ENCODE measurements at places on chromosomes 11 and 22.

GRCh38 chr11:134261626-134262488 is 8.5 kb downstream of the ACAD8 start:
- DNase-seq: no peak

DNA sequence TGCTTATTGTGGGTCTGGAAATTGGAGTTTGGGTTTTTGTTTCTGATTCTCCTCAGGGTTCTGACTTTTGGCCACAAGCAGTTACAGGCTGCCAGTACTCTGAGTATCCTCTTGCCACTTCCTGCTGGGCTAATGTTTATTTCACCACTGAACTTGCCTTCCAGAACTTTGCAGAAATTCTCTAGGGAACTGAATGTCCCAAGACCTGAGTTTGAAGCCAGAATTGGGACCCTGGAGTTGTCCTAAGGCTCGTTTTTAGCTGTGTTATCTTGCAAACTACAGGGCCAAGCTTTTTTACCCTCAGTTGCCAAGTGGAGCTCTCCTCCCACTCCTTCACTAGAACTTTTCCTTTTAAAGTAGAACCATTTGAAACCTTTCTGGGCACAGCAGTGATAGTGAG is 89.9 kb downstream of the FAT3 start:
- DNase-seq: no peak

- no peak for DNase-seq
Observed at GRCh38 chr11:126438272-126438671, 82.8 kb downstream of the ST3GAL4 start.

- DNase-seq: no peak
Observed at GRCh38 chr11:86208572-86208971, 36.0 kb upstream of the EED start.

- no peak for DNase-seq
Observed at GRCh38 chr22:38454353-38455075, 485 bp downstream of the KCNJ4 start.

- no peak for DNase-seq
Observed at GRCh38 chr11:119590651-119591351, 138.2 kb downstream of the NECTIN1 start.

GRCh38 chr11:15967966-15968365 is 388.4 kb downstream of the SOX6 start:
- DNase-seq: no peak

DNA sequence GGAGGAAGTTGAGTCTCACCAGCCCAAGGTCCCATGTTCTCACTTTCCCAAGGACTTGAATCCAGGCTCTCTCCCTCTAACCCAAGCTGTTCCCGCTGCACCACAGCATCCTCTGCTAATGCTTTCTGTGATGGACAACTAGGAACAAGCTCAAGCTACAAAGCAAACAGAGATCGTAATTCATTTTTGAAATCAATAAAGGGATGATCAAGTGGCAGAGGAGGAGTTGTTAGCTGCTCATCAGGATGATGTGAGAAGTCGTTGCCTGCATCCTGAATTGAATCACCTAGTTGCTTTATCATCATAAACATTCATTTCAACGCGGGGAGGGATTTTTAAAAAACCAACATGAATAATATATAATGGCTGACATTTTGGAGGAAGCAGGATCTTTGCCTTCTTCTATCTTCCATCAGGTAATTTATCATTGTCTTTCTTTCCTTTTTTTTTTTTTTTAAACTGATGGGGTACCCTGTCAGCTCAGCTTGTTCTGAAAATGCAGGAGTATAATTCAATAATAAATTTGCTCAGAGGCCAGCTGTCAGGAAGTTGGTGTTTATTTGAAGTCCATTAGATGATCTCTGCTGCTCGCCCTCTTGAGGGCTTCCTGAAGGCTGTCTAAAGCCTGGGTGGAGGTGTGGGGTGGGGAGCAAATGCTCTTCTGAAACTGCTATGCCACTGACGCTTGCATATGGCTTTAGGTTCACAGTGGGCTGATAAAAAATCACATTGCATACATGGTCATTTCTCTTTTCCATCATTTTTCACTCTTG is 174.4 kb upstream of the NARS2 start:
- no peak for DNase-seq

DNA sequence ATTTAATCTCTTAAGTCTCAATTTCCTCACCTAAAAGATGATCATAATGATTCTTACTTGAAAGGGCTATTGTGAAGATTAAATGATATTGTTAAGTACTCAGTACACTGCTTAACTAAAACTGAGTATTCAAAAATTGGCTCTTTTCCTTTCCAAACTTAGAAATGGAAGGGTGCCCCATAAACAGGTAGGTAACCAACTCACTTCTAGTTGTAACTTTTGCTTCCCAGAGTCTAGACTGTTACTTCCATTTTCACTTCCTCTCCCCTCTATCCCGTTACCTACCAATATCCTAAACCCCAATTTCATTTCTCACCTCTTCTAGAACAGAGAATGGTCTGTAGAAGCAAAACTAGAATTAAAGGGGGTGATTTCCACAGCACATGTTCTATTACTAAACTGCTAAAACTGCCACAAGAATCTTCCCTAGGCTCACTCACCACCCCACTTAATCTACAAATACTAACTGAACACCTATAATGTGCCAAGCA is 50.0 kb downstream of the RRAS2 start:
- DNase-seq: no peak

GRCh38 chr11:110133160-110133559 is 40.0 kb downstream of the ZC3H12C start:
- no peak for DNase-seq

DNA sequence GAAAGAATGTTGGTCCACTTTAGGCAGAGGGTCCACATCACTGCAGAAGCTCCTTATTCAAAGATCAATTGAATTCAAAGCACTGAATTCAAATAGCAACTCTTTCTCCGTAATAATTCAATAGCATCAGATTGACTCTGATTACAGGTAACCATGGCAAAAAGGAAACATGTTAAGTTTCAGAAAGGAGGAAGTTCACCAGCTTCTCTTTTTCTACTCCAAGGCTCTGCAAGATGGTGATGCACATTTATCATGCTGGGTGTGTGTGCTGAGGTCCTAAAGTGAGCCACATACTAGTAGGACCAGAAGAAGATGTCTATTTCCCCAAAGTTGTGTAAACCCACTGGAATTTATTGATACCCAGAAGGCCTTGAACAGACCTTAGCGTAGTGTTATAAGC is 18.0 kb upstream of the DRD2 start:
- DNase-seq: no peak

GRCh38 chr11:117823946-117824420 is 561 bp downstream of the FXYD2 start:
- no peak for DNase-seq

DNA sequence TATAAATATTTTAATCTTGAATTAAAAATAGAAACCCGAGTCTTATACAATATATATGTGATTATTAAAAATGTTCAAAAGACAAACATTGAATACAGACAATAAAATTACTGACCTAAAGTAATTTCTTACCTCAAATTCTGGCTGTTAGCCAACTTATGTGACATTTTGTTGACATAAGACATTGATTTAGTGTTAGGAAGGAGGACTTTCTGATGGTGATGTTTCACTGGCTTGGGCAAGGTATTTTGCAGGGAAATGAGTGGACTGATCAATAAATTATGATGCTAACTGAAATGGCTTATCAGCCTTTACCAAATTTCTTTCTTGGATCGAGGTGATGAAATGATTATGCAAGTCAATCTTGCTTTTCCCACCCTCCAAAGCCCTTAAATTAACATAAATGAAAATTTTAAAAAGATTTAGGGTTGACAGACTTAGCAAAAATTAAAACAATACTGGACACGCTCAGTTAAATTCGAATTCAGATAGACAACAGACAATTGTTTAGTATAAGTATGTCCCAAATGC is 33.2 kb upstream of the FZD4 start:
- DNase-seq: no peak

- no peak for DNase-seq
Observed at GRCh38 chr11:50088231-50088630, 55.6 kb downstream of the OR4C45 start.

- no peak for DNase-seq
Observed at GRCh38 chr11:115929618-115930129, 425.5 kb upstream of the CADM1 start.

DNA sequence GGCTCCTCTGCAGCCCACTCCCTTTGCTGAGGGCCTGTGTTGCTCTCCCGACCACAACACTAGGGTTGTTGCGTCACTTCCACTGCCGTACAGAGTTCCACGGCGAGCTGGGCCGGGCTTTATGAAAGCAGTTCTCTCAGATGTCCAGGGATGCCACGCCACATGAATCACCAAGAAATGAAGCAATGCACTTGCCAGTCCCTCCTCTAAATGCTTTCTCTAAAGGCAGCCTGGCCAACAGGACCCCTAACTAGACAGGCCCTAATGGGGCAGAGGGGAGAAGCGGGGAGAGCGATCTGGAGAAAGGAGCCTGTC is 188.7 kb downstream of the CTTN start:
- no peak for DNase-seq

- no peak for DNase-seq
Observed at GRCh38 chr22:32830473-32830872, 29.0 kb downstream of the TIMP3 start.

GRCh38 chr11:19073454-19074415 is 13.2 kb upstream of the MRGPRX2 start:
- no peak for DNase-seq

GRCh38 chr11:111913997-111914396 is 1.5 kb downstream of the HSPB2 start:
- no peak for DNase-seq

GRCh38 chr22:36417281-36417686 is 29.5 kb upstream of the MYH9 start:
- DNase-seq: peak; percentile 81

DNA sequence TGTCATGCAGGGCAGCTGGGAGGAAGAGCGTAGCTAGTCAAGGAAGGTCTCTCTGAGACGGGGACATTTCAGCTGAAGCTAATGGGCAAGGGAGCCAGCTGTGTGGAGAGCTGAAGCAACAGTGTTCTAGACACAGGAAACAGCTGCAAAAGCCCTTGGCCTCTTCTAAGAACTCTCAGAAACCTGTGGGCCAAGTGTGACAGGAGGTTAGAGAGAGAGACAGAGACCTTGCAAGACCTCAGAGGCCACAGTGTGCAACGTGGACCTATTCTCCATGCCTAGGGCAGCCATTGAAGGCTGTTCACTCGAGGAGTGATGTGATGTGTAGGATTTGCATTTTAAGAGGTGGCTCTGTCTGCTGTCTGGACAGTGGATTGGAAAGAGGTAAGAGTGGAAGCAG is 48.7 kb upstream of the TNRC6B start:
- no peak for DNase-seq

DNA sequence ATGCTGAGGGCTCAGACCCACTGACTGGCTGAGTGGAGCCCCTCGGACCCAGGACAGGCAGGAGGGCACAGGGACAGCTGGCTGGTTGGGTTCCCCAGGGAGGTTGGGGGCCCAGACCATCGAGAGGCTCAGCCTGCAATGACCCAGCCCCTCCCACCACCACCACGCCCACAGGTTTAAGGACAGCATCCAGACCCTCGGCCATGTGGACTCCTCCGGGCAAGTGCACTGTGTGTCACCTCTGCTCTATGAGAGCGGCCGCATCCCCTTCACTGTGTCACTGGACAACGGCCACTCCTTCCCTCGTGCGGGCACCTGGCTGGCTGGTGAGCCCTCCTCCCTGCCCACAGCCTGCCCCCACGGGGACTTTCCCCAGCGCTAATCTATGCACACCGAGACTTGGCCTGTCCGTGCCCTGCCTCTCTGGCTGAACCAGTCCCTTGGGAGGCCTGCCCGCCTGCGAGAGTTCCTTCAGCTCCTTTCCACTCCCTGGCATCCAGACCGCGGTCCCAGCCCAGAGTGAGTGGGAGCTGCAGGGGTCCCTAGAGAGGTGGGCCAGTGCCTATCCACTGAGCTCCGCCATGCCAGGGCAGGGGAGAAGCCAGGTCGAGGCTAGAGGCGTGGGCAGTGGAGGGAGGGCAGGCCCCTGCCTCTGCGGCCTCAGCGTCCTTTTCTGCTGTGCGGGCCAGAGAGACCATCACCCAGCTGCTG is 2.2 kb downstream of the SUSD2 start:
- no peak for DNase-seq

GRCh38 chr11:72681226-72682153 is 7.3 kb upstream of the PDE2A start:
- no peak for DNase-seq

DNA sequence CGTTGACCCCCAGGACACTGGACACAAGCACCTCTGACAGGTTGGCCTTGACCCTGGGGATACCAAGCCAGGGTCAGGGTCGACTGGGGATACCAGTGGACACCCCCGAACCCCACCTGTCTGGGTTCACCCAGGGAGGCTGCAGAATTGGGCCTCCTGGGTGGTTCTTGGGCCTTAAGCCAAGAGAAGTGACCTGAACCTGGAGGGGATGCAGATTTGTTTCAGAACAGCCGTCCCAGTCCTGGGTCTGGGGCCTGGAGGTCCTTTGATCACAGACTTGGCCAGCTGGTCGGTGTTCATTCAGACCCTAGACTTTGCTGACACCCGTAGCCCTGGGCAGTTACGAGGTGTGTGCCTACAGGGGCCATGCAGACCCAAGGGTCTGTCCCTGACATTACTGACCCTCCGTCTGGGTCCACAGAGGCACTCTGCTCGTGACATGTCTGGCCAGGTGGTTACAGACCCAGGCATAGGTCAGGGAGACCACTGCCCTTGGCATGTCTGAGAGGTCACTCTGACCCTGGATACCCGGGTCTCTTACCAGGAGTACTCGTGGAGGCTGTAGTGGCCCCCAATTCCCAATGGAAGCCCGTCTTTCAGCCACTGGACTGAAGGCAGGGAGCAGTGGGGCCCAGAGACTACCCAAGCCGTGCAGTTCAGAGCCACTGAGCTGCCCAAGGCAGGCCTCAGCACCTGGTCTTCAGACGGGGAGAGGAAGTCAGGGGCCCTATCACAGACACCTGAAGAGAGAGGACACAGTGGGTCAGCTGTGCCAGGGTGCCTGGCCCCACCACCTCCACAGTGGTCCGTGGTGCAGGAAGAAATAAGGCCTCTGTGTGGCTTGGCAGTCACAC is 6.4 kb downstream of the SIGIRR start:
- no peak for DNase-seq

GRCh38 chr22:42283278-42284201 is 13.1 kb upstream of the TCF20 start:
- DNase-seq: no peak

DNA sequence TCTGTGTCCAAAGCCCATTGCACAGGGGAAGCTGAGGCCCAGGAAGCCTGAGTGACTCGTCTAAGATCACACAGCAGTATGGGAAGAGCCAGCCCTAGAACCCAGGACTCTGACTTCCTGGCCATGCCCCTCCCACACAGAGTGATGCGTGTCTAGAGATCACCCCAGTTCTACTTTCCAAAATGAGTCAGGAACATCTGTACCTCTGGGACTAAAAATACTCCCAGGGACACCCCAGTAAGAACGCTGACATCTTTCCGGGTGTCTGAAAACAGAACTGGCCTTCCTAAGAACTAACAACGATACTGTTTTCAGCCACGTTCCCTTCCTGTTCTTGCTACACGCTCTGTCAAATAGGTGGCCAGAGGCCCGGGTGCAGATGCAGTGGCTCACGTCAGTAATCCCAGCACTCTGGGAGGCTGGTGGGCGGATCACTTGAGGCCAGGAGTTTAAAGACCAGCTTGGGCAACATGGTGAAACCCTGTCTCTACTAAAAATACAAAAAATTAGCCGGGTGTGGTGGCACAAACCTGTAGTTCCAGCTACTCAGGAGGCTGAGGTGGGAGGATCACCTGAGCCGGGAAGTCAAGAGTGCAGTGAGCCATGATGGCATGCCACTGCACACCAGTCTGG is 21.7 kb upstream of the PDGFB start:
- DNase-seq: no peak

- DNase-seq: no peak
Observed at GRCh38 chr11:103862094-103862801, 174.2 kb upstream of the DDI1 start.

GRCh38 chr11:33040033-33040861 is 875 bp downstream of the TCP11L1 start:
- DNase-seq: no peak

All from HFF-Myc (cell line).